ENCODE measurements at places on chromosomes 7 and 10. TPM values are rescaled to one million over a fixed set of nuclear protein-coding genes. Genes with fewer than 3 reads are reported as not detected.

Gene LRRC4
- total RNA-seq, result 1.3 TPM

Gene GSTO2
- total RNA-seq, result 2.0 TPM

Gene DNAH11
- total RNA-seq, result 3.4 TPM

Gene PALD1
- total RNA-seq, result 197 TPM

Gene ADRB1
- 0.05 TPM for total RNA-seq

Gene POM121L12
- total RNA-seq, result not detected

DNA sequence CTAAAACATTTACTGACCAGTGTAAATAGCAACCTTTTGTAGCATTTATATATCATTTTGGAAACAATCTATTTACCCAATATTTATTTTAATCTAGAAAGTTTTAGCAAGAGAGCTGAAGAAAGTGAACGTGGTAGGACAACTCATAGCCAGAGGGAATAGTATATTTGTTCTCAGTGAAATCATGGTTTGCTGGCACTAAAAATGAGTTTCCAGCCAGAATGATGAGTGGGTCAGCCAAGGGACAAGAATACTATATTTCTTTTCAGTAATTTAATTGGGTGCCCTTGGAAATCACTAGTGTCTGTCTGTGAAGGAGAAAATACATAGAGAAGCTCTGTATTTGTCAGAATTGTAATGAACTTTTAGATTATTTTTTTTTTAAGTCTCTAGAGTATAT is 74.9 kb downstream of the MINPP1 start:
- DNase-seq, result no peak

GRCh38 chr10:102801496-102801895 is 35.7 kb downstream of the CYP17A1 start:
- DNase-seq, result no peak

DNA sequence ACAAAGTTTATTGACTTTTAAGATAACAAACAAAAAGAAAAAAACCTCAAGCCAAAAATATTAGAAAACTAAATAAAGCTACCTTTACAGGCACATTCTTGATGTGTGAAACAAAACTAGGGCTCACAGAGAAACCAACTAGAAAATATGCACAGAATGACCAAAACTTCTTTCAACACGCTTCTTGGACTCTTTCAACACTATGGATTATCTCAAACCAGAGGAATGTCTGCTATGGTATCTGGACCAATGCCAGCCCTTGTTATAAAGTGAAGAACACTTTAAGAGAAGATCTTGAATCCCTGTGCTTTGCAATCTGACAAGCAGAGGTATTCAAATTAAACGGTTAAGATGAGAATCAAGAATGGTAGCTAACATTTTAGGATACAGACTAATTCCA is 76.6 kb downstream of the DNAJC1 start:
- DNase-seq, result peak; percentile 67

DNA sequence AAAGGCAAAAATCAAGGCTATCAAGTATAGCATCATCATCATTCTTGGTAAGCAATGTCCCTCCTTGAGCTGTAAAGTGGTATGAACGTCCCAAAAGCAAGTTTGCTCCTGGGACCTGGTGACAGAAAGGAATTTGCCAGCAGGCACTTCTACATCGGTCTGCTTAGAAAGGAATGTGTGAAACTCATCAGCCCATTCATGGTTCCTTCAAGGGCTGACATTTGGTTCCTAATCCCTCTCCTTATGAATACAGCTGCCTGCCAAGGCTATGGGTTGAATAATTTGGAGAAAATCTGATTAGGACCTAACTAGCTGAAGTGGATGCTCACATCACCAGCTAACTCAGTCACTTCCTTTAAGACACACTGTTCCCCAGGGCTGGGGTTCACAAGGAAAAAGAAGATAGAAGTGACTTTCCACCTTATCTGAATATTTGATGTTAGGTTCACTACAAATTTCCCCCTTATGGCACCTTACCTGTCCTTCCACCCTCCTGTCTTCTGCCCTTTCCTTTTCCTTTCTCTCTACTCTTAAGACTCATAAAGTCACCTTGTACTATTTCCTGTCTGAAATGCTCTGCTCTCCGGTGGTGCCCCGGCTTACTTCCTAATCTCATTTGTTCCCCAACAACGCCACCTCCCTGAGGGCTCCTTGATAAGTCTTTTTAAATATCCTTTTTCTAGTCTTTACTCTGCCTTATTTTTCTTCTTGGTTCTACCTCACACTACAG is 187.1 kb downstream of the NPSR1 start:
- DNase-seq, result no peak

- DNase-seq, result no peak
Observed at GRCh38 chr7:44769776-44770294, 21.2 kb downstream of the ZMIZ2 start.

- no peak for DNase-seq
Observed at GRCh38 chr7:3953133-3953532, 652.1 kb downstream of the SDK1 start.

- DNase-seq, result no peak
Observed at GRCh38 chr7:6022707-6023106, 8.5 kb upstream of the ANKRD61 start.

DNA sequence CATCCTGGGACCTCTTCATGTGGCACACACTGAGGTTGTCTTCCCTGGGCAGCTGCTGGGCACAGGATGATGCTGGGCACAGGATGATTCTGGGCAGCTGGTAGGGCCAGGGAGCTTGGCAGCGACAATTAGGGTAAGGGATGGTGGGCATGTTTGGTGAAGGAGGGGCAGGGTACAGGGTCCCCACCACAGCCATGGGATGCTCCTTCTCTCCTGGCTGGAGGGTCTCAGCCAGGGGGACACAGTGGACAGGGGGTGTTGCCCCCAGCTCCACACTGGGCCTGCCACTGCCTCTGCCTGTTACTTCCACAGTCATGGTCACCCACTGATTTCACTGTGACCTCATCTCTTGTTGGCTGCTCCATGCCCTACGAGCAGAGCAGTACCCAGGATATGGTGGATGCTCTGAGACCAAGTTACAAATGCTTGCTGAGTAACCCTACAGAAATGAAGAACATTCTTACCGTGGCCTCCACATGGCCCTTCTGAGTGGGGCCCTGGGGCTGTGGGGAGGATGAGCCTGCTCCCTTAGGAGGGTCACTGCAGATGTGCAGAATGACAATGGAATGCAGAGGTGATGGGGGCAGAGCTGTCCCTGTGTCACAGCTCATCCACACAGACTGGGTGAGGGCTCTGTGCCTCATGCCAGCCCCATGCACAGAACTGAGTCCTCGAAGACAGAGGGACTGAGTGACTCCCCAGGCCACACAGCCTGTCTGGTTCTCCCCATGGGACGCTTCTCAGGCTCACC is 28.4 kb upstream of the RET start:
- DNase-seq, result no peak

- DNase-seq, result no peak
Observed at GRCh38 chr10:113153493-113154102, 203.6 kb downstream of the TCF7L2 start.

DNA sequence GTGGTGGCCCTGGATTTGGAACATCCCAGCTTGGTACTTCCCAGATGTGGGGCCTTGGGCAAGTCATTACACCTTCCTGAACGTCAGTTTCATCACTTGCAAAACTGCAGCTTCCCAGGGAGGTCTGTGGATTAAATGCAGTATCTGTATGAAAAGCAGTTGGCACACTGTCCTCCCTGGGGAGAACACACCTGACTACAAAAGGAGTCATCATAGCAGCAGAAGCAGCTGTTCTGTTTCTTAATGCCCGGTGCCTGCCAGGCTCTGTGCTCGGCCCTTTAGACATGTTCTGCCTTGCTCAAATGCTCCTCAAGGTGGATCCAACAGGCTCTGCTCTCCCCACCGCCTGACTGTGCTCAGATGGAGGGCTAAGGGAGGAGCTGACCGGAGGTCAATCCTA is 31.0 kb downstream of the CDCA7L start:
- DNase-seq, result no peak

DNA sequence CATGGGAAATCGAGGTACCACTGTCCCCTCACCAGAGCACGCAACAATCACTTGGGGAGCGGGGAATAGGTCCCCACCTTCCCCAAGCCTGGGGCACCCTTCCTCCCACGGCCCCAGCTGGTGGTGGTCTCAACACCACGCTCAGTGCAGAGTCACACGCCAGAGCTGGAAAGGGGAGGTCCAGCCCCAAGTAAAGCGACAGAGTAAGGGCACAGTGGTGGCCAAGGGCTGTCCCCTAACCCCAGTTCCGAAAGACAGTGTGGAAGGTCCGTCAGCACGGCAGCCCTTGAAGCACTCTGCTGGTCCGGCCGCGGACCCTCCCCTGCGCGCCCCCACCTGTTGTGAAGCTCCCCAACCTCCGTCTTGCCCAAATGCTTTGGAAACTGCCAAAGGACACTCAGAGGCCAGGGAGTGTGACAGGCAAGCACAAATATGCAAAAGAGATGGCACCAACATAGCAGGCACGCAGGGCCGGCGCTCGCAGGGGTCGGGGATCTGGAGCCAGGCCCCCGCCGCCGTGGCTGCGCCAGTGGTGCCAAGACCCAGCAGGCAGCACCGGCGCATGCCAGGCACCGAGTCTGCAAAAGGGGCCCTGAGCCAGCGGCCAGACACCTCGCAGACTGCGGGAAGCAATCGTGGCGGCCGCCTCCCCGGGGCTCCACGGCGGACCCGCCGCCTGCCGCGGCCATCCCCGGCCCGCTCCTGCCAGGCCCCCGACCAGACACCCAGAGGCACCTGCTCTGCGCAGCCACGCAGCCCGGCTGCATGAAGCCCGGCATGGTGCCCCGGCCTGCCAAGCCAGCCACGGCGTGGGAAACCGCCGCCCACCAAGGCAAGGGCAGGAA is 51.6 kb upstream of the SRRM3 start:
- DNase-seq, result no peak

- no peak for DNase-seq
Observed at GRCh38 chr10:1663226-1663625, 74.1 kb downstream of the ADARB2 start.

DNA sequence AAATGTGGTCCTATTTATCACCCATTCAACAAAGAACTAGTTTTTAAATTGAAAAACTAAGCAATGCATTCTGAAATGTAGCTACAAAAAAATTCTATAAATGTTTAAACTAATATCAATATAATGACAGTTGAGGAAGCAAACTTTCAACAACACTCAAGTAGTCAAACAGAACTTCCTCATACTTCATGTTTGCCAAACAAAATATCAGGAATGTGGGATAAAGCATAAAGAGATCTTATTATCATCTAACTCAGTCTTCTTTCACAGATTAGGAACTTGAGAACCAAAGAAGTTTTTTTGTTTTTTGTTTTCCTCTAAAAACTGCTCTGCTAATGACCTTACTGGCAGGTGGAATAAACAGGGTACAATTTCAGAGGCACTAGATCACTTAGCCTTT is 116.2 kb downstream of the JAZF1 start:
- no peak for DNase-seq

DNA sequence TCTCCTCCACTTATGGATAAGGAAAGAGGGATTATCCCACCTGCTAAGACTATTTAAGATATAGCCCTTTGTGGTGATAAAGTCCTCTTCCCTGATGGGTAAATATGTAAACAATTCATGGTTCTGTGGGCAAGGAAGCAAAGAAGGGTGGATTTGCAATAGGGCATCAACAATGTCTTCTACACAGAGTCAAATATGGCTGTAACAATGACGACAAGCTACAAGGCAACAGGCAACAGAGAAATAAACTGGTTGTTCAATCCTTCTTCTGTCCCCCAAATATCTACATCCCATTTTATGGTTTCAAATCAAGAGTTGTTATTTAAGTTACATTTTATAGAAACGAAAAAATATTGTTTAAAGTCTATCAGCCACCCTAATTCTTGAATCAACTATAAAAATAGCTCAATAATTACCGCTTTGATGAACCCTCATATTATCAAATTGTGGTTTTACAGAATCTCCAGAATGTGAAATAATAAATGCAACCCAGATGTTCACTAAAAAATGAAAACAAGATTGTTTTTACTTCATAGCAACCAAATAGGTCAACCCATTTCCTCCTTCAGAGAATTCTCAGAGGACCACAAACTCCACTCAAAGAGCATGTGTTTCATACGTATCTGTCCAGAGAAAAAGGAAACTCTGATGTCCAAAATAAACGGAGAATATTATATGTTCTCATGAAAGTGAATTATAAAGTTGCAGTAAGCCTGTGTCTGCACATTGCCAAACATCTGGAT is 13.8 kb downstream of the CYTH3 start:
- no peak for DNase-seq

GRCh38 chr10:3671386-3671955 is 113.5 kb downstream of the KLF6 start:
- DNase-seq, result no peak

GRCh38 chr10:32548208-32548607 is 102.3 kb downstream of the CCDC7 start:
- no peak for DNase-seq

GRCh38 chr10:90993340-90993739 is 72.5 kb upstream of the ANKRD1 start:
- no peak for DNase-seq

DNA sequence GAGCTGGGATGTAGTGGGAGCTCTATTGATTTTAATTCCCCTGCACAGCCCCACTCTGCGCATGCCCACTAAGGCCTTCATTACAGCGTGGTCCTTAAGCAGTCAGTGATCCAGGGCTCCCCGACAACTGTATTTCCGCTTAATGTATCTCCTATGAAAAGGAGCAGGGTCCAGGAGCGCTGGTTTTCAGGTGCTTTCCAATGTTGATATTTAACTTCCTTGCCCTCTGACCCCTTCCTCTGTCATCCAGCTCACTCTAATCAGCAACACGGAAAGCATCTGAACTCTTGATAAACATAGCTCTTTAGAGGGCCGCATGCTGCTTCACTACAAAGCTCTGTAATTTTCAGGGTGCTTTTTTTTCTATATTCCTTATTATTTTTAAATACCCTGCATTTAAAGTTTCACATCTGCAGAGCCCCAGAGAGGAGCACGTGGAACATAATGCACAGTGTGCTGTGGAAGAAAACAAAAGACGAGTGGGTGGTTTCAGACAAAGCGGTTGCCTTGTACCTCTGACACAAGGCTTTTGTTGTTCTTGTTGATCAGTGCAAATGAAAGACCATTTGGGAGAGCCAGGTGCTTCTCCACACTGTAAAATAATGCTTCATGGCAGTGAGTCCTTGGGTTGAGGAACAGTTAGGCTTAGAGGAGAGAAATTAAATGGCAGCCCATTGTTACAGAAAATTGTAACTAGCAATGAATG is 465.9 kb upstream of the CELF2 start:
- DNase-seq, result no peak

GRCh38 chr10:43649185-43649523 is 473 bp upstream of the ZNF32 start:
- no peak for DNase-seq

DNA sequence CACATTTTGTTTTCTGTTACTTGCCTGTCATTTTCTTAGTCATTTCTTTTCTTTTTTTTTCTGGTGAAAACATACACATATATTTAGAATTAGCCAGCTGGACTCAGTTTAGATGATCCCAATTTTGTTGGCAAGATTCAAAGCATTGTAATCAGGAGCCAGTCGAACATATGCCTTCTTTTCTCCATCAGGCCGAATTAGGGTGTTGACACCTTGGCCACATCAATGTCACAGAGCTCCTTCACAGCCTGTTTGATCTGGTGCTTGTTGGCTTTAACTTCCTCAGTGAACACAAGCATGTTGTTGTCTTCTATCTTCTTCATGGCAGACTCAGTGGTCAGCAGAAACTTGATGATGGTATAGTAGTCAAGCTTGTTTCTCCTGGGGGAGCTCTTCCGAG is 32.6 kb downstream of the PHF14 start:
- no peak for DNase-seq

Data from glomerular endothelial cell (primary cell).